Endothelial cell of coronary artery (primary cell): ENCODE measurements at places on chromosomes 12 and 14. TPM values are rescaled to one million over a fixed set of nuclear protein-coding genes. Genes with fewer than 3 reads are reported as not detected.

Gene PAX9
- not detected in 2 replicates for total RNA-seq

Gene CNTN1
- total RNA-seq: 0.09 and 0.38 TPM in 2 replicates

Gene SLC16A7
- 5.5 and 9.4 TPM in 2 replicates for total RNA-seq

Gene ADAM21
- total RNA-seq: 0.18 and 0.38 TPM in 2 replicates

Gene KRT83
- not detected in 2 replicates for total RNA-seq

Gene PWP1
- 138 and 145 TPM in 2 replicates for total RNA-seq

Gene GEMIN2
- 24.3 and 27.3 TPM in 2 replicates for total RNA-seq

Gene IFI27
- 168 and 327 TPM in 2 replicates for total RNA-seq

Gene TEX22
- total RNA-seq: 0.09 and 0.27 TPM in 2 replicates
